Fibroblast of the aortic adventitia (primary cell): ENCODE measurements at places on chromosomes 7 and 10. TPM values are rescaled to one million over a fixed set of nuclear protein-coding genes. Genes with fewer than 3 reads are reported as not detected.

Gene VAX1
- not detected in 2 replicates for total RNA-seq

Gene PON3
- 0.82 TPM in 1 of 2 replicates, not detected in the other for total RNA-seq

Gene PFKP
- total RNA-seq, result 39.1 and 111 TPM in 2 replicates

DNA sequence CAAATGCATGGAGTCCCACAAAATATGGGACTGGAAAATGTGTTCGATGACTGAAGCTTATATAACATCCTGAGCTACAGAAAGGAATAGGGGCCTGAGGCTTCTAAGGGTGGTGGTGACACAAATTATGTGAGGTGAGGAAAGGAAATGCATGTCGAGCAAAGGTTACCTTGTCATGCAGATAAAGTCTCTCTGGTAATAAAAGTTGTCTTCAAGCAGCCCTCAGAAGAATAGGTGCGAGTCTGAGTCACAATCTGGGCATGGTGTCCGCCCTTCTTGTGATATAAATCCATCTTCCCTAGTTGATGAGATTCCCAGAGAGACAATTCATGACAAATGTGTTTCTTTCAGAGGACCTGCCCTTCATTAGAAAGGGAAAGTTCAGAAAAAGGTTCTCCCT is 985.2 kb upstream of the C7orf33 start:
- no peak for DNase-seq

- no peak for DNase-seq
These were observed 85.5 kb downstream of the WDR37 start for GRCh38 chr10:1141701-1142100.

- DNase-seq, result no peak
These were observed 3.8 kb downstream of the ZYX start for GRCh38 chr7:143384661-143385631.

- no peak for DNase-seq
These were observed 399.7 kb upstream of the ETV1 start for GRCh38 chr7:14389181-14389591.
